ENCODE measurements at places on chromosomes 6 and 20. TPM values are rescaled to one million over a fixed set of nuclear protein-coding genes. Genes with fewer than 3 reads are reported as not detected.

Gene HLA-DQA2
- not detected for total RNA-seq

Gene SDC4
- 235 TPM for total RNA-seq

Gene ECHDC1
- 31.9 TPM for total RNA-seq

Gene CEP85L
- total RNA-seq, result 3.5 TPM

Gene SLC17A9
- 1.6 TPM for total RNA-seq

Gene RBPJL
- total RNA-seq, result not detected

Gene VAPB
- total RNA-seq, result 8.7 TPM

Gene KCNK16
- not detected for total RNA-seq

Gene GRM1
- 0.65 TPM for total RNA-seq

Gene TRIM10
- total RNA-seq, result not detected

Gene ANKRD66
- not detected for total RNA-seq

Gene RAET1L
- 27.2 TPM for total RNA-seq

Gene NANP
- 4.7 TPM for total RNA-seq

Gene FUT9
- total RNA-seq, result not detected

Gene SOBP
- 0.99 TPM for total RNA-seq

Gene GPANK1
- total RNA-seq, result 14.7 TPM

Gene VNN1
- not detected for total RNA-seq

Gene DSN1
- 15.0 TPM for total RNA-seq

Gene TBC1D20
- total RNA-seq, result 17.1 TPM

Gene SIRPB2
- 0.49 TPM for total RNA-seq

Gene WASF1
- total RNA-seq, result 18.0 TPM

Gene SLC22A16
- not detected for total RNA-seq

Gene ZKSCAN8
- total RNA-seq, result 5.4 TPM

Gene SAMD10
- total RNA-seq, result 11.6 TPM

All from airway epithelial cell (primary cell).